AG04450 (cell line): ENCODE measurements at places on chromosomes 3 and 15.

DNA sequence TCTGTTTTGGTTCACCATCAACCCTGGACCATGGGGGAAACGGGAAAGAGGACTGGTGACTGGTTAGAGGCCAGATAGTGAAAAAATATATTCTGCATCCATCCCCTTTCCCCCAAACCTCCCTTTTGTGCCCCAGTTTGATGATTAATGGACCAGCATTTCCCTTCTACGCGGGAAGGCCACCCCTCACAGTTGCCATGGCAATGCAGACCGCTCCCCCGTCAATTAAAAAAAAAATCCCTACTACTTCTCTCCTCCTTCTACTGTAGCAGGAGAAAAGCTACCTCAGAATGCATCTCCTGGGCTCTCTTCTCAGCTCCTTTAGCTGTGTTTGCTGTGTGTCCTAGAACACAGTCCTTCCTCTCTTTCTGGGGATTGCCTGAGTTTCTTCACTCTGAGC, 4.0 kb downstream of the BAHD1 start:
- DNase-seq = no peak

DNA sequence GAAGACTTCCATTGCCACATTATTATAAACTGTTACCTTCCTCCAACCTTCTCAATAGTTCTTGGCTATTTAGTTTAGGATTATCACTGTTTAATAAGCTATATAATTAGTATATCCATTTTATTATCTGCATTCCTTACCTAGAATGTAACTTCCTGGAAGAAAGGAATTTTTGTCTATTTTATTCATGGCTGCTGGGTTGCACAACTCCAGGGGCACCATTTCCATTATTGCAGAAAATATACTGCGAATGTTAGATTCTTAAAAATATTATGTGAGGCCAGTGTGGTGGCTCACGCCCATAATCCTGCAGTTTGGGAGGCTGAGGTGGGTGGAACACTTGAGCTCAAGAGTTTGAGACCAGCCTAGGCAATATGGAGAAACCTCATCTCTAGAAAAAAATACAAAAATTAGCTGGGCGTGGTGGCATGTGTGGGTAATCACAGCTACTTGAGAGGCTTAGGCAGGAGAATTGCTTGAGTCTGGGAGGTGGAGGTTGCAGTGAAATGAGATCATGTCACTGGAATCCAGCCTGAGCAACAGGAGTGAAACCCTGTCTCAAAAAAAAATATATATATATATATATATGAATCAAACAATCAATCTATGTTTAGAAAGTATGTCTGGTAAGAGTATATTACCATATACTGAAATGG, 19.9 kb downstream of the CLDN1 start:
- DNase-seq = no peak

GRCh38 chr15:60301024-60301423, 96.8 kb downstream of the ANXA2 start:
- DNase-seq = no peak

DNA sequence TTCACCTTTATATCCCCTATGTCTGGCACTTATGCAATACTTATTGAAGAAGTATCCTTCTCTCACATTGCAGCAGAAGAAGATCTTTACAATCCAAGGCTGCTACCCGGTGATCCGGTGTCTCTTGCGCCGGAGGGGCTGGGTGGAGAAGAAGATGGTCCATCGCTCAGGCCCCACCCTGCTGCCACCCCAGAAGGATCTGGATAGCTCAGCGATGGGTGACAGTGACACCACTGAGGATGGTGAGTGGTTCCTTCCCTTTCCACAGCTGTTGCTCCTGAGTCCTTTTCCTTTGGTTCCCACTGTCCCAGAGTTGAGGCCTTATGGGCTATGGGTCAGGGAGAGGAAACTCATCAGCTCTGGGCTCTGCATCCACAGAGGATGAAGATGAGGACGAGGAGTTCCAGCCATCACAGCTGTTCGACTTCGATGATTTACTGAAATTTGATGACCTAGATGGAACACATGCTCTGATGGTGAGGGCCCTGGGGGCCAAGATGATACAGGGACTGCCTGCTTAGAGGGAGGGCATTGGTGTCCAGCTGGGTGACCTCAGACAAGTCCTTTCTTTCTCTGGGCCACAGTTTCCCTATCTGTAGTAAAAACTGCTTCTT, 2.9 kb downstream of the TTLL3 start:
- no peak for DNase-seq

DNA sequence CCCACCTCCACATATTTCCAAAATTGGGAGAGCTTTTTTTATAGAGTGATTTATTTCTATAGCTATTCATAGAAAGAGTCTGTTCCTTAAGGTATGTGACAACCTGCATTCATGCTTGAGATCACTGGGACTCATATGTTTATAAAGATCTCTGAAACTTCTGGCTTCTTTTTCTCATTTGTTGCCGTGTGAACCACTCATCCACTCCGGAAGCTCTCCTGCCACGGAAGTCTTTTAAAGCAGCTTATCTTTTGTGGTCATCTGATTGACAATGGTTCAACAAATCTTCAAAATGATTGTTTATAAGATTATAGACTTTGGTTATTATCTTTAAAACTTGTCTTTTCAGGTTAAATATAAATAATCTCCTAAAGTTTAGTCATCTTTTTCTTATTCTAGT, 260.5 kb downstream of the C3orf38 start:
- DNase-seq = no peak

GRCh38 chr15:49163678-49164077, 6.4 kb upstream of the GALK2 start:
- DNase-seq = no peak

GRCh38 chr15:100190675-100191074, 151.1 kb downstream of the ADAMTS17 start:
- DNase-seq = no peak

DNA sequence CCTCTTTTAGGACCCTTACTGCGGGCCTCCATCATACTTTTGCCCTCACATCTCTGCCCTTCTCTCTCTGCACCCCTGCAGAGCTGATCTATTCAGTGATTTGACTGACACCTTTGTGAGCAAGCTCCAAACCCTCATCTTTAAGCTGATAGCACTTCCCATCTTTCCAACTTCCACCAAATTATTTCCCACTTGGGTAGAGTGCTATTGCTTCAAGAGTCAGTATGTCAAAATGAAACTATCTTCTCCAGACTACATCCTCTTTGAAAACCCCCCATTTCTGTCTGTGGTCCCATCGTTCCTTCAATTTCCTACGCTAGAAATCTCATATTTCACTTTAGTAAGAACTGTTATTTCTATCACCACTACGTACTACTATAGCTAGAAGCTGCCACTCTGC, 19.7 kb downstream of the ZWILCH start:
- no peak for DNase-seq

DNA sequence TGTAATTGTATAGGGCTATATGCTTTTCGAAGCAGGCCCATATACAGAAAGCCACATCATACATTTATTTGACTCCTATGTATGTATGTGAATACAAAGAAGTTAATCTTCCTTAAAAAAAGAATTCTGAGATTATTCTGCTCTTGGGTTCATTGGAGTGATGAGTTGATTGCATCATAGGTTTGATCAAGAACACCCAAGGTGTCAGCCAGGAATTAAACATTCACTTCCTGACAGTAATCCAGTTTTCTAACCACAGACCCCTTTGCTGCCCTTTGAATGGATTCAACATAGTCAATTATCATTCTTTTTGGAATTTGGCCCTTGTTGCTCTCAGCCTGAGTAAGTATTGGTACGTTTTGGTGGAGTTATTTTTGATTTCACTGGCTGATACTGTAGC, 225.6 kb downstream of the CACNA2D3 start:
- DNase-seq = no peak

GRCh38 chr3:191774485-191774884, 313.5 kb downstream of the PYDC2 start:
- DNase-seq = no peak

DNA sequence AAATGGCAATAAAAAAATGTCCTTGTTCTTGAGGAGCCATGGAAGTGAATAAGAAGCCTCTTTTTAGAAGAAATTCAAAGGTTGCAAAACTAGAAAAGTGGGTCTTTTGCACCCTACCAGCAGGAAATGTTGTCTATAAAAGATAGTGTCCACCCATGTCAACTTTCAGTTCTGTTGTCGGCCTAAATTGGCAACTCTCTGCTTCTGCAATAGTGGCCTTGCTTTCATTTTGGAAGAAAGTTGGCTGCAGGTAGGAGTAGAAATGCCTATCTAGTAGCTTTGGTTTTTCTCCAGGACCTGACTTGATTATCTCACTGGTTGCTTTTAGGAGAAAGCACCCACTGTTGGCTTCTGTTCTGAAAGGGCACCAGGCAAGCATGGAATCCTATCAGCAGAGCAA, 85.4 kb downstream of the TMEM108 start:
- no peak for DNase-seq

DNA sequence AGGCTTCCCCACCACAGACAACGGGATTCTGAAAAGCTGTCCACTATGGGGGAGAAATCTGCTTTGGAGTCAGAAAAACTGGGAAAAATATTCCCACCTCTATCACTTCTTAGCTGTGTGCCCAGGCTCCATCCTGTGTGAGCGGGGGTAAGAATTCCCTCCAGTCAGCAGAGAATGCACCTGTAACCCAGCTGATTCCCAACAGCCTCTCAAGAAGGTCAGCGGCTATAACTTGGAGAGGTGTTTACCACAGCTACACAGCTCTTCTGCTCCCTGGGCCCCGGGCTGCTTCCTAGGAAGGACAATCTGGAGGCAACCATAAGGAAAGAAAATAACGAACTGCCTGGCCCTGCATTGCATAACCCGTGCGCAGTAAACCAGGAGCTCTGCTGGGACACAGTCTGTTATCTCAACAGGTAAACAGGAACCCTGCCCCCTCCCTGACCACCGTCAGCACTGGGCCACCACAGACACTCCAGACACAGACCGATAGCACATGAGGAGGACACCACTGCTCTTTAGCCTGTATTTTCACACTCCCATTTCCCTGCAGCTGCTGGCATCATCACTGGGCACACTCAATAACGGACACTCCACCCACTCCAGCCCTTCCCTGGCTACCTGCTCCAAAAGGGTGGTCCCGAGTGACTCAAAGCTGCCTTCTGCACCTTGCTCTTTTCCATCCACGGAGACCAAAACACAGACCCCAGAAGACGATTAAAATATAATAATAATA, 2.1 kb downstream of the RAB43 start:
- no peak for DNase-seq

GRCh38 chr15:53203454-53203853, 413.3 kb upstream of the ONECUT1 start:
- DNase-seq = no peak

GRCh38 chr3:9077029-9077428, 113.8 kb upstream of the RAD18 start:
- DNase-seq = no peak

DNA sequence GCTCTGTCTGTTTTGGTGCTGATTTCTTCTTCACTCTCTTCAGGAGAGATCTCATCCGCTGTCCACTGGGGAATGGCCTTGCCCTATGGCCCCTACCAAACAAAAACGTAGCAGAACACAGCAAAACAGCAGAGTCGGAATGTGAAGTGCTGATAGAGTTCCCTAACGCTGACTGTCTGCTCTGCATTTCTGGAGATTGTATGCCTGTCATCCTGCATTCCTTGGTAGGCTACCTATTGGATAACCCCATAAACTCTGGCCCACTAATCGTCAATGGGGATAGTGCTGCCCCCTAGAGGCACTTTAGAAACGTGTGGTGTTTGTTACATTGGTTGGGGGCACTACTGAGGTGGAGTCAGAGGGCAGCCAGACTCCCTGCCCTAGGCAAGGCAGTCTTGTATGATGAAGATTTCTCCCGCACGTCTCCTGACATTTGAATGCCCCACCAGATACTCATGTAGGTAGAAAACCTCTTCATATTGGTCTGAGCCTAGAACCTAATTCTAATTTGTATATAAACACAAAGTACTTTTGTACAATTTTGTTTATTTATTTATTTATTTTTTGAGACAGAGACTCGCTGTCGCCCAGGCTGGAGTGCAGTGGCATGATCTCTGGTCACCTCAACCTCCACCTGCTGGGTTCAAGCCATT, 15.6 kb upstream of the MAGEF1 start:
- DNase-seq = no peak

DNA sequence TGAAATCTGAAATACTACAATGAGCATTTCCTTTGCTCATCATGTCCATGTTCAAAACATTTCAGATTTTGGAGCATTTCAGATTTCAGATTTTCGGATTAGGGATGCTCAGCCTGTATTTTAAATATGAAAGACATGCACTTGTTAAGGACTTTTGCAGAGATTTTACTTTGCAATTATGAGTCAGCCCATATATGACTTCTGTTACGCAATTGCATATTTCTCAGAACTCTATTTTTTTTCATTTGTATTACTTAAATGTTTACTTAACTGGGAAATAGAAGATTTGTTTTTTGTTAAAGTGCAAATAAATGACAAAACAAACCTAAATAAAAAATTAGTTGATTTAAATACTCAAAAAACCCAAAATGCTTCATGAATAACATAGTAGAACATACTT, 376.2 kb downstream of the ZBTB20 start:
- DNase-seq = peak; percentile 13

GRCh38 chr15:85407421-85408269, 27.2 kb downstream of the AKAP13 start:
- DNase-seq = peak; percentile 56

DNA sequence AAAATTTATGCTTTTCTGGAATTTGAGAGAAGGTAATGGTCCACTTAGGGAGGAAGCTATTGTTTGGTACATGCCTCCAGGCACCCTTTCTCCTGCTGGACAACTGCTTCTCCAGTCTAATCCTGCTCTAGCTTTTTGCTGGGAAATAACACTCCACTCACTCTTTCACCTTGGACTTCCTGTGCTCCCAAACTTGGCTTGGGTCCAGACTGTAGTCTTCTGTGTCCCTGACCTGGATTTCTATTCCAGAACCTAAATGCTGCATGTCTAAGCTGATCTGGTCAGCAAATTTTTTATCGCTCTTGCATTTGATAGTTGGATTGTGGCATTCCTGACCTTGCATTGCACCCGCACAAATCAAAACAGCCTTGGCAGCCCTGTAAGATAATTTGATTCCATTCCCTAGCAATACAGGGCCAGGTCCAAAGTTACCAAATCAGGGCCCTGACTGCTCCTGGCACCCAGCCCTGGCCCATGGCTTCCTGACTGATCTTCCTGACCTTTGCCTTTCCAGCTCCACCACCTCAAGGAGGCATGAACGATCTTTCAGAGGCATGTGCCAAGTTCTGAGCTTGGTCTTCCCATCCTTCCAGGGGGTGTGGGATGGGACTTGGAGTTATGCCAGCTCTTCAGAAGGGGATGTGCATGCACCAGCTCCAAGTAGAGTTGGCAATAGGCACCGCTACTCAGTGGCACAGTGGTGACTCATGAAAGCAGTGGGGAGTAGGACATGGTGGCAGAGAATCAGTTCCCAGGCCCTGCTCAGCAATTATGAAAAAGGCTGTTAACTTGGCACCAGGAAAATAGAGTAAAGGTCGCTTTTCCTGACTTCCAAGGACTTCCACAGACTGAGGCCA, 43.9 kb upstream of the GOLGA8J start:
- DNase-seq = no peak

- no peak for DNase-seq
These were observed 8.6 kb downstream of the ILDR1 start for GRCh38 chr3:122013448-122013925.

GRCh38 chr3:78846718-78847117, 921.1 kb downstream of the ROBO1 start:
- peak; percentile 70 for DNase-seq

- no peak for DNase-seq
These were observed 241.0 kb downstream of the NSUN3 start for GRCh38 chr3:94303897-94304296.

GRCh38 chr3:130627143-130627855, 110.3 kb downstream of the COL6A6 start:
- no peak for DNase-seq
